Right hindlimb (tissue), 1 donor: ENCODE measurements at places on chromosomes 3 and 15.

DNA sequence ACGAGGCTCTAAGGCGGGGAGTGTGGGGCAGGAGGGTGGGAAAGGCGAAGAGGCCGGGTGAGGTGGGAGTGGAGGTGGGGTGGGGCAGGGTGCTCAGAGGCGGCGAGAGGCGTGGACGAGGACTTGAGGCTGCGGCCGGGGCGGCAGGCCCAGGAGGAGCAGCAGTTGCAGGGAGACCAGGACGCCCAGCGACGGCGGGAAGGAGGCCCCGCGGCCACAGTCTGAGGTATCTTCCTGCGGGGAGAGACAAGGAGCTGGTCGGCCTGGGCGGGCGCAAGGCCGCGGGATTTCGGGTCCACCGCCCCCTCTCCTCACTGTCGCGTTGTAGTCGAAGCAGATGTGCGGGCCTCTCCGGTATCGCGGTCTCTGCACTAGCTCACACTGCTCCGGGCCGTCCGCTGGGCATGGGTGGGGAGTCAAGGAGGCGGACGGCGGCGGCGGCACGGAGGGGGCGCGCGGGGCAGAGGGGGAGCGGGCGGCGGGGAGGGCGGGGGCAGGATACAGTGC is 5.3 kb upstream of the TMEM115 start:
- no peak for DNase-seq

- DNase-seq: no peak
Observed at GRCh38 chr3:101066711-101067129, 73.5 kb upstream of the ABI3BP start.

DNA sequence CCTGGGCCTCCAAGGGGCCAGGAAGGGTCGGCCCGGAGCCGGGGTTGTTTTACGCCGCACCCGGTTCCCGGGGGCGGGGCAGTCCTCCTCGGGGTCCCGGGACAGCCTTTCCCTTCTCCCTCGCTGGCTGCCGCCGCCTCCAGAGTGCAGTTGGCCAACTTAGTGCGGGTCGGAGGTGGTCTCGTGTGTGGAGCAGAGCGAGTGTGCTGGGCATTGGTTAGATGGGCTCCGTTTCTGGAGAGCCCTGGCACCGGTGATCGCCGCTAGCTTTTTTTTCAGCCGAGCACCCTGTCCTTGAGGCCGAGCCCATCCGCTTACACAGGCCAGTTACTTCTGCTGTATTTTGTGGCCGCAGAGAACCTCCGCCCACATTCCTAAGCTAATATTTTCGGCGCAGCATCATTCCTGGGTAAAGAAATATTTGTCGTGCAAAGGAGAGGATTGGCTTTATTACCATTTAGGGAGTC is 585 bp downstream of the KIF23 start:
- DNase-seq: peak; percentile 68

GRCh38 chr3:107892955-107893624 is 197.7 kb downstream of the CD47 start:
- DNase-seq: no peak

- no peak for DNase-seq
Observed at GRCh38 chr3:130846181-130846580, 47.7 kb upstream of the ATP2C1 start.

DNA sequence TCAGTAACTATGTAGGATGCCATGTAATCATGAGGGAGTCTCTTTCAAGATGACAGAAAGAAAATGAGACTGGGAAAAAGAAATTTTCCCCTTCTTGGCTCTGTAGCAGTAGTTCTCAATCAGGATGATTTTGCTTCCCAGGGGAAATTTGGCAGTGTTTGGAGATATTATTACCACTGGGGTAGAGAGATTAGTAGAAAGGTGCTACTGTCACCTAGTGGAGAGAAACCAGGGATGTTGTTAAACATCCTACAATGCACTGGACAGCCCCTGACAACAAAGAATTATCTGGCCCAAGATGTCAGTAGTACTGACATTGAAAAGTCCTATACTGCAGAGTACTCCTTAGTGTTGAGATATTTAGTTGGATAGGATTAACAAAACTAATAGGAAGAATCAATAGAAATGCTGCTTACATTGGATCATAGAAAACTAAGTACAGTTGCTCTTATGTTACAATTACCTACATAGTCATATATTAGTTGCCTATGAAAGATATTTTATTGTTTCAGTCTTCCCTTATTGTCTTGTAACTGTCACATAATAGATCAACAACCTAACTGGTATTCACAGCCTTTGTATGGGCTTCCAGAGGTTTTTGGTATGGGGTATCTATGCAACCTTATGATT is 433.3 kb downstream of the RAP2B start:
- DNase-seq: no peak

DNA sequence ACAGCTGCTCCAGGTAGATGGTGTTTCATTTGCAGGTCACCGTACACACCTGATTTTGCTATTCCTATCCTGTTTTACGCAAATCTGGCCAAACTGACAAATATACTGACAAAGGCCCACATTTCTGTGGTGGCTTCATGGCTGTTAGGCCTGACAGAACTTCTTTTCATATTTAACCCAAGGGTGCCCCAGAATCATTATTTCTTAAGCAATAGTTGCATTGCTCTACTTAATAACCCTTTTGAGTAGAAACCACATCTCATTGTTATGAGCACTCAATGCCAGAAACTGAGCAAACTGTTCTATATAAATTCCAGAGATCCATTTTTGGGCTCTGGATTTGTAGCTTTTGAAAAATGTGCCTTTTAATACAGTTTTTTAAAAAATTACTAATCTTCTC is 19.4 kb downstream of the ASTE1 start:
- DNase-seq: no peak

- no peak for DNase-seq
Observed at GRCh38 chr15:59256482-59256881, 49.8 kb downstream of the LDHAL6B start.

- no peak for DNase-seq
Observed at GRCh38 chr3:69738859-69739203, 433 bp upstream of the MITF start.
